ENCODE measurements at places on chromosomes 2 and 18.

- no peak for DNase-seq
Observed at GRCh38 chr2:240339411-240340360, 95.8 kb upstream of the GPC1 start.

DNA sequence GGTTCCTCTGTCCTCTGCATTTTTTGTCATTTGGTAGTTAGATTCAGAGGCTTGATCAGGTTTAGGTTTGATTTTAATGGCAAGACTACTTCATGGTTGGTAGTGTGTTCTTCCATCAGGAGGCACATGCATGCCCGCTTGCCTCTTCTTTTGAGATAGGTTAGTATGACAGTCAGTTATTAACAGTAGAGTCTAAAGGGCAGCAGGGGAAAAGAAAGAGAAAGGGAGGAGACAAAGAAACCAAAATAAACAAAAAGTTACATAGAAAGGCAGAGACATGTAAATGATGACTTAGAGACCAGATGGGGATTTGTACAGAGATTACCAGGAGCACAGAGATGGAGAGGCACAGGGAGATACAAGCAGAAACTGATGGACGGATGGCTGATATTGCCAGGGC, 10.2 kb upstream of the RMP24 start:
- DNase-seq: no peak

- no peak for DNase-seq
Observed at GRCh38 chr2:112204411-112204810, 50.4 kb downstream of the ZC3H8 start.

- DNase-seq: no peak
Observed at GRCh38 chr2:173766537-173767289, 198.5 kb downstream of the SP3 start.

DNA sequence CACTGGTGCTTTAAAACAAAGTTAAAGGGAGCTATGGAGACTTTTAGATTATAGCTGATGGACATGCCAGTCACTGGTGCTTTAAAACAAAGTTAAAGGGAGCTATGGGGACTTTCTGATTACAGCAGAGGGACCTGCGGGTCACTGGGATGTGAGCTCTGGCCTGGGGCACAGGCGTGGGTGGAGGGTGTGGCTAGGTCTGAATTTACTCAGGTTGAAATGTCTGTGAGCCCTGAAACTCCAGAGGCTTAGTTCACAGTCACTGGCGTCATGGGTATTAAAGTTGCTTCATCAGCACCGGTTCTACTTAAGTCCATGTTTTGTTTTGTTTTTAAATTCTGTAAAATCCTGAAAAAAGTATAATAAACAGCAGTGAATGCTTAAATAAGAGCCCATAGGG, 49.0 kb upstream of the TMEM18 start:
- no peak for DNase-seq

DNA sequence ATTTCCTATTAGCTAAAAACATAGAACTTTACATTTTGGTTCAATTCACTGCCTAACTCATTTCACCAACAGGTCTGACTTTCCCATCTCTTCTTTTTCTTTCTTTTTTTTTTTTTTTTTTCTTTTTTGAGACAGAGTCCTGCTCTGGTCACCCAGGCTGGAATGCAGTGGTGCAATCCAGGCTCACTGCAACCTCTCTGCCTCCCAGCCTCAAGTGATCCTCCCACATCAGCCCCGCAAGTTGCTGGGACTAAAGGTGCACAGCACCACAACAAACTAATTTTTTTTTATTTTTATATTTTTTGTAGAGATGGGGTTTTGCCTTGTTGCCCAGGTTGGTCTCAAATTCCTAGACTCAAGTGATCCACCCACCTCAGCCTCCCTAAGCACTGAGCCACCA, 57.8 kb upstream of the HNRNPA3 start:
- DNase-seq: no peak

- DNase-seq: no peak
Observed at GRCh38 chr2:189467593-189467992, 26.3 kb downstream of the WDR75 start.

GRCh38 chr2:54589340-54590215, 133.5 kb downstream of the SPTBN1 start:
- DNase-seq: no peak

DNA sequence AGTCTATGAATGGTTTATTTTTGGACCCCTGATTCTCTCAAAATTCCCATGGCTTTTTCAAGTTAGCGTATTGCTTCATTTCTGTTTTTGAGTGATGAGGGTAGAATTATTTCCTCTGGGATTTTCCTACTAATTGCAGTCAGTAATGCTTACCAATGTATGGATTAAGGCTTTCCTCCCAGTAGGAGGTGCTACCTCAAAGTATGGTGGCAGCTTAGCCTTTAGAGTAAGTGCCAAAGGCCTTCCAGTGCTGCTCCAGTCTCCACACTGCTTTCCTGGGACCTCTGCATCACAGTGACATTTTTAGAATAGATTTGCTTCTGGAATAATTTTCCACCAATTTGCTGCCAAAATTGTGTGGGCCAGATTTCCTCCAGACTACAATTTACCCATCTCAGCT, 16.2 kb upstream of the SSB start:
- DNase-seq: no peak

DNA sequence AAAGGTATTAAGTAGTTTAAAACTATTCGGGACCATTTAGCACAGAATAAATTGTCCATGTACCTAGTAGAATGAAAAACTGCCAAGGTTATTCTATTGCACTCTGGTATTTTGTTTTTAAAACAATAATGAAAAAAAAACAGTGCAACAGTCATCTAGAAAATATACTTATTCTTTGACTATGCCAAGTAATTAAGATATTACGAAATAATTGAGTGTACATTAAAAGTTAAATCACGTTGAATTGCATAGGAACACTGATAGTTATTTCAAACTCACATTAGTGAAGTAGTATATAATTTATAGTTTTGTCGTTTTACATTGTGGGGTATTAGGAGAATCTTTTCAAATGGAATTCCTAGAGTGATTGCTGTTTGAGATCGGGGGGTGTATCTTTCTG, 20.1 kb downstream of the R3HDM1 start:
- no peak for DNase-seq

- DNase-seq: no peak
Observed at GRCh38 chr18:78407466-78407844, 572.2 kb upstream of the SALL3 start.

- DNase-seq: no peak
Observed at GRCh38 chr18:39454866-39455265, 1889.3 kb upstream of the CELF4 start.

GRCh38 chr18:74277296-74277695, 14.5 kb downstream of the CYB5A start:
- DNase-seq: no peak

GRCh38 chr2:219947575-219947974, 320.1 kb downstream of the SLC4A3 start:
- DNase-seq: no peak

GRCh38 chr18:31487246-31488015, 10.5 kb upstream of the DSG2 start:
- DNase-seq: peak; percentile 14

DNA sequence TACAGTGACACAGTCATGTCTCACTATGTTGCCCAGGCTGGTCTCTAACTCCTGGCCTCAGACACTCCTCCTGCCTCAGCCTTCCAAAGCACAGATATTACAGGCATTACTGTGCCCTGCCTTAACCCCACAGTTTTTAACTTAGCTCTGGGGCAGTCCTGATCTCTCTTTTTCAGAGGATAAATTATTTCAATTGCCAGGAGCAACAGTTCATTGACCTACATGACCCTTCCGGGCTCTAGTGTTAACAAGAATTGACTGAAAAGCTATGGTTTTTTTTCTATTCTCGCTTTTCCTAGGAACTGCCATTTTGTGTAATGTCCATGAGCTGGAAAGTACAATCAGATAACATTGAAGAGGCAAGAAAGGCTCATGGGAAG, 92.8 kb downstream of the HNRNPLL start:
- DNase-seq: no peak

DNA sequence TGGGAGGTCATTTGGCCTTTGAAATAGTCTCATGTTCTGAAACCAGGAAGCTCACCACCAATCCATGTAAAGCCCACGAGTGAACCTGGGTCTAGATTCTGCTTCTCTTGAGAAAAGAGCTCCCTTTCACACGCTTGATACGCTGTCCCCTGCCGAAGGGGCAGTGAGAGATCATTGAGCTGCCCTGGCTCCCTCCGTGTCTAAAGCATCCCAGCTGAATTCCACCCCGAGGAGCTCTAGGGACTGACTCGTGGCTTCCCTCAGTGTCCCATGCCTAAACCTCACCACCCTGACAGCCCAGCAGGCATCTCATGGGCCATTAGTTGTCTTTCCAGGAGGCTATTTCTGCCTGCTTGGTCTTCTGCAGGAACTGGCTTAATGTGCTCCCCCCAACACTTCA, 68.6 kb downstream of the COL6A3 start:
- no peak for DNase-seq

DNA sequence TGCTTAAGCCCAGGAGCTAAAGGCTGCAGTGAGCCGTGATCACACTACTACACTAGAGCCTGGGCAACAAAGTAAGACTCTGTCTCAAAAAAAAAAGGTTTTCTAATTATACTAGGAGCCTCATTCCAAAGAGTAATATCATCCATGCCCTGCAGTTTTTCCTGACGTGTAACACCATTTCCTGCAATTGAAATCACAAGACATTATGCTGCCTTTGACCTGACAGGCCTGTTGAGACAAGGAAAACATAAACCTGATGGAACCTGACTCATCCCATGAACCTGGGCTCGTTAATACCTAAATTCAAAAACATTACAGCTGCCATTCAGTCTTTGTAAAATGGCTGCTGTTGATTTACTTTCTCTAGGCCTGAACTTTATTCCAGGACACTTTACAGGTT, 58.7 kb upstream of the PEX13 start:
- no peak for DNase-seq

DNA sequence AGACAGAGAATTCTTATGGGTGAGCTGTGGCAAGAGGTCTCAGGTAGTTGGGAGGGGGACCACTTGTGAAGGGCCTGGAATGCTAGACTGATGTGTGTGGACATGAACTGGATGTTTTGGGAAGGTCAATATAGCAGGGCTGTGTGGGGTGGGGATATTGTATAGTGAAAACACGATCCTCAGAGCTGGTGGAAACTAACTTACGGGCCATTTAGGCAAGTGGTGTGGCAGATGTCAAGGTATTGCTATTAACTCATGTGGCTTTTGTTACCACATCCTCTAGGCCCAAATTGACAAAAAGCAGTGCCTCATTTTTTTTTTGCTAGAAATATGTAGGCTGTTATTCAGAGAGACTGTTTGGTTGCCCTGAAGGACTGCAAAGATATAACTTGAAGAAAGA, 8.0 kb upstream of the GALNT1 start:
- no peak for DNase-seq

DNA sequence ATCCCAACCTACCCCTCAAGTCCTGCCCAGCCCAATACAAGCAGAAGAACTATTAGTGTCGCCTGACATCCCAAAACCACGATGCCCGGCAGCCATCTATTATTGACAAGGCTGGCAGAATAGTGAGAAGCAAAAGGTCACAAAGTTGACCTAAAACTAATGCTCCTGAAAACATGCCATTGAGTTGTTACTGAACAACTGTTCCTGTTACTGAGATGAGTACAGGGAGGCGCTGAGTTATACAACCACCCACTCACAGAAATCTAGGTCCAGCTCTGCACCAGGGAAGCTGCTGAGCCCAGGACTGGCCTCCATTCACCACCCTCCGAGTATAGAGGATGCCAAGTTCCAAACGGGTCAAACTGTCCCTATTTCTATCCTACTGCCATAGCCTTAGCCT, 180.0 kb upstream of the ACAA2 start:
- no peak for DNase-seq

GRCh38 chr2:98484121-98484557, 39.5 kb downstream of the INPP4A start:
- no peak for DNase-seq

GRCh38 chr2:239252801-239253200, 148.0 kb downstream of the HDAC4 start:
- DNase-seq: peak; percentile 58

DNA sequence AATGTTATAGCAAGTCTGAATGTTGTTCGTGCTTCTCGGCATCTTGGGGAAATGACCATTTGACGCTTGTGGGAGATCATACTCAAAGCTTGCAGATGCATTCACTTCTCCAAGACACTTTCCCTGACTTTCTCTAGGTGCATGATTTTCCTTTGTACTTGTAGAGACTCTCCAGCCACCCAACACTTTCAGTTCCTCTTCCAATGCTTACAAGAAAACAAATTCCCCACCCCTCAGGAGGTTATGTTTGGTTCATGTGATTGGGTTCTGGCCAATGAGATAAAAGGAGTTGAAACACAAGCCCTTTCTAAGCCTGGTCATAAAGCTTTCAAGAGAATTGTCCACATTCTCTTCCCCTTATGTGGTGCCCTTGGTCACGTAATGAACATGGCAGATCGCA, 156.3 kb downstream of the EPHA4 start:
- no peak for DNase-seq

DNA sequence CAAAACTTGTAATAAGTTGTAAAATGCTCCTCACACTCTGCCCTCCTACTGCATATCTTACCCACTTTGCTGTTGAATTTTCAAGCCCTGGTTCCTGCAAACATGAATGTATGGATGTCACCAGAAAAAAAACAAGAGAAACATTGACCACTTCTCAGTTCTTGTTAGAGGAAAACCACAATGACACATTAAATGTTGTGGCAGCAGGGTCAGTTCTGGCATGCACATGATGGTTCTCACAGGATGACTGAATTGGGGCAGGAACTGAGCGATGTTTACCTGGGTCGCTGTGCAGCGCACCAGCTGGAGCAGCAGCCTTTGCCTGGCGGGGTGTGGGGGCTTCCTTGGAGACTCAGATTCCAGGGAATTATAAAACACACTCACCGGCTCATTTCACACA, 14.0 kb upstream of the PRKCE start:
- peak; percentile 83 for DNase-seq

- DNase-seq: no peak
Observed at GRCh38 chr2:127672341-127673224, 2.7 kb downstream of the LIMS2 start.

DNA sequence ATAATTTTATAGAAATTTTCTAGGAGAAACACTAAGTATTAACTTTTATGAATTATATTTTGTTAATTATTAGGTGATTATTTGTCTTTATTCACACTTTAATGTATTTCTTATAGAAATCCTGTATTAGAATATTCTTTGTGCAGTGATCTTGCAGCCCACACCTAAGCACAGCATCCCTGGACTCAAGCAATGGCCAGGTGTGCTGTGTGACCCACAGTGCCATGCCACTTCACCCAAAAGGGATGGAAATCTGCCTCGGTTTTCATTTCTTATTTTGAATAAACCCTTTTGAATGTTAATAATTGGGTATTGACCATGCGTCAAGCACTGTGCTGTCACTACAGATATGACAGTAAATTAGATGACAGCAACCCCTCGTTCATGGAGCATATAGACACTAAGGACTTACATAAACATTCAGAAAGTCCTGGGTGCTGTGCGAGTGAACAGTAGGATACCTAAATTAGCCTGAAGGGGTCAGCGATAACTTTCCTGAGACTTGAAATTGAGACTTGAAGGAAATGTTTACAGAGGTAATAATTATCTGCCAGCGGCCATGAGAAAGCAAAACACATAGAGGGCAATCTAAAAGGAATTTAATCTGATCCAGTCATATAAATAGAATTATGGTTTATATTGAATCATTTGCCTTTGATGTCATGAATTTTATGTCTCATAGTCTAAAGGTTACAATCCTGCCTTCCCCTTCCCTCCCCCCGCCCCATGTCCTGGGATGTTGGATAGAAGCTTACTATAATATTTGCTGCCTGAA, 52.7 kb upstream of the CALCRL start:
- DNase-seq: peak; percentile 8

GRCh38 chr2:230184727-230185578, 34.8 kb downstream of the SP110 start:
- no peak for DNase-seq

GRCh38 chr2:210302326-210302725, 12.6 kb downstream of the MYL1 start:
- DNase-seq: no peak

- peak; percentile 17 for DNase-seq
Observed at GRCh38 chr18:741931-742512, 29.6 kb upstream of the ENOSF1 start.

All from suppressor macrophage (primary cell).